ENCODE measurements at places on chromosomes 11 and 22.

DNA sequence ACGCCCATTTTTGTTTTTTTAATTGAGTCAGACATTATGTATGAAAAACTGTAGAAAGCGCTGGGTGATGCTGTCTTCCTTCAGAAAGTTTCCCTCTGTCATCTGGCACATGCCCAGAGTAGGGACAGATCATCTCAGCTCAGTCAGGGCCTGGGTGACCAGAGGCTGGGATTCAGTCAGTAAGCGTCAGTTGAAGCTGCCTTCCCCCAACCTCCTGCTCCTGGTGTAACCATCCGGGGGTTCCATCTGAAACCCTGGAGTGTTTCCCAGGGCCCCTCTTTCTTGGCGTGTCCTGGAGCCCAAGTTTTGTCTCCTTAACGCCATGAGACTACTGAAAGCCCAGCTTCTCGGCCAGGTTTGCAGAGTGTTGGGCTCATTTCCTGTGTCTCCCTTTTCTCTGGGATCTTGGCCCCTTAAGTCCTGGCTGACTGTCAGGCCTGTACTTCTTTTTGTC, 10.7 kb downstream of the PPFIA1 start:
- DNase-seq: no peak

DNA sequence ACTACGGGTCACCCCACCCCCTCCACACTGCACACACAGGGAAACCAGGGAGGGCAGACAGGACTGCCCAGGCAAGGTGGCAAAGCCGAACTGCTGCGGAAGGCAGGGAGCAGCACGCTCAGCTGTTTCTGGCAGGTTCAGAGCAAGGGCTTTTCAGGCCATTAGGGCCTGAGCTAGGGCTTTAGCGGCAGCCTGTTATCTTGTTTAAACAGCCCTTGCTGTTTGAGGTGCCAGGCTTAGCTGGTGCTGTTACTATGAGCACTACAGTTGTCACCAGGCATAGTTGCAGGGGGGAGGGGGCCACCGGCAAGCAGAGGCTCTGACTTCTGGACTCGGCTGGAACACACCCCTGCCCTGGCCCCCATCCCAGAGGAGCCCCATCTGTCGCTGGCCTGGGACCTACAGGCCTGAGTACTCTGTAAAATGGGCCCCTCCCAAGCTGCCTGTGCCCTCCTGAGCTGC, 34.9 kb downstream of the RSPH14 start:
- DNase-seq: no peak

DNA sequence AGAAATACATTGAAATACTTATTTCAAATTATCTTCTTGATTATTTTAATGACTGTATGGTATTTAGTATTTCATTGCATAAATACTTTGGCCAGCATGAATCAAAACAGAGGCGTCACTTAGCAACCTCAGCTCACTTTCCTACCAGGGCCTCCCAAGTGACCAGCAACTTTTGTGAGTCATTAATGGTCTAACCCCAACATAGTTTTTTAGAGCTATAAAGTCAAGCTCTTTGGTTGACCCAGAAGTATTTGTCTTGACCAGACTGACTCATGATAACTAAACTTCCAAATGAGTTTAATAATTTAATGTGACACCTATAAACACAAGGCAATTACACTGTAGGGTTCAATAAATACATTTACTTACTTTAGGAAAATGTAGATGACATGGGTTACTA, 27.9 kb upstream of the RBMXL2 start:
- DNase-seq: no peak

DNA sequence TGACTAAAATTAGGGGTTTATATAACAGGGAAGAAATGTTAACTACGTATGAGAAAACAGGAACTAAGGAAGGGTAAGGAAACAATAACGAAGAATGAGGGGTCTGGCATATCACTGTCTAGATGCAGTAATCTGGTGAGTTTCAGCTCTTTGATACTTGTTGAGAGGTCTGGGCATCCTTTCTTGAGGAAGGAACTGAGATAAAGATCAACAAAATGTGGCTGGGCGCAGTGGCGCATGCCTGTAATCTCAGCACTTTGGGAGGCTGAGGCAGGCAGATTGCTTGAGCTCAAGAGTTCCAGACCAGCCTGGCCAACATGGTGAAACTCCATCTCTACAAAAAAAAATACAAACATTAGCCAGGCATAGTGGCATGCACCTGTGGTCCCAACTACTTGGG, 2.7 kb downstream of the DCDC1 start:
- DNase-seq: no peak

DNA sequence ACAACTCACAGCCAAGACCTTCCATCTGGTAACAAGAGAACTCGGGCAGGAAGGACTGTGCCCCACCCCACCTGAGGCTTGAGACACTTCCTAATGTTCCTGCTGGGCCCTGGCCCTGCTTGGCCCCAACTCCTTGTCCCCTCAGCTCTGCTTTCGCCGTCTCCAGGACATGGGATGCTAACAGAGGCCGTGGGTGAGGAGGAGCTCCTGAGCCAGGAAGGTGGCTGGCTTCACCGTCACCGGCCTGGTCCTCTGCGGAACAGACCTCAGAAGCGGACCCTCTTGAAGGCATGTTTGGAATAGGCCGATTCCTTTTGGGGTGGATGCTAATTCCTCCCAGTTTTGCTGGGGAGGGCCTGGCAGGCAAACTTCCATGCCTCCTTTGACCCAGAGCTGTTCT, 154.3 kb downstream of the CACNA1I start:
- no peak for DNase-seq

- DNase-seq: no peak
These were observed 823.6 kb downstream of the TBC1D22A start for GRCh38 chr22:47586038-47586437.

GRCh38 chr22:20523086-20523983, 15.9 kb downstream of the MED15 start:
- no peak for DNase-seq

DNA sequence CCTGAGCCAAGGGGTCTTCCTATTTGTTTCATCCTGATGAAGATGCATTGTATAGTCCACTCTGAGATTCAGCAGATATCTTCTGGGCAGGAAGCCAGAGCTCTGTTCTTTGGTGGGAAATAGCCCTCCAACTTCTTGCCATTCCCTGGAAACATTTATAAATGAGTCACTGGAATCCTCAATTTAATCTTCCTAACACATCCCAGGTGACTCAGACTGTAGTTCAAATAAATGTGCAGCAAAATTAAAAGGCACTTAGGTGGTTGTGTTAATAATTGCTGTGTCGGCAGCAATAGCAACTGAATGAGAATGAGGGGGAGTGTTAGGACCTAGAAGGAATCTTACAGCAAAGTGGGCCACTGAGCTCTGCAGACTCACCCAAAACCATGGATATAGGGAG, 108.6 kb downstream of the INSC start:
- DNase-seq: no peak

DNA sequence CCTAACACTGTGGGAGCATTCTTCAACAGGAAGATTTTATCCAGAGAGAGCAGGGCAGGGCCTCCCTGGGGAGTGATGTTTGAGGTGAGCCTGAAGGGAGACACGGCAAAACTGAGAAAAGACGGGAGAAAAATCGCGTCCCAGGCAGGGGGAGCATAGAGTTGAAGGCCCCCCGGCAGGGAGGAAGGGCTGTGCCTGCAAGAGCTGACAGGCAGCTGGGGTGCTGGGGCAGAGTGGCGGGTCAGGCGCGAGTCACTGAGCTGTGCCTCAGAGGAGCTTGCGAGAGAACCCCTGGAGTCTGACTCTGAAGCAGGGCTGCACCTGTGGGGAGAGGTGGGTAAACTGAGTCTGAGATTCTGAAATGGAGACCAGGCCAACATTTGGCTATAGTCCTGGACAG, 14.8 kb downstream of the PKNOX2 start:
- DNase-seq: no peak

DNA sequence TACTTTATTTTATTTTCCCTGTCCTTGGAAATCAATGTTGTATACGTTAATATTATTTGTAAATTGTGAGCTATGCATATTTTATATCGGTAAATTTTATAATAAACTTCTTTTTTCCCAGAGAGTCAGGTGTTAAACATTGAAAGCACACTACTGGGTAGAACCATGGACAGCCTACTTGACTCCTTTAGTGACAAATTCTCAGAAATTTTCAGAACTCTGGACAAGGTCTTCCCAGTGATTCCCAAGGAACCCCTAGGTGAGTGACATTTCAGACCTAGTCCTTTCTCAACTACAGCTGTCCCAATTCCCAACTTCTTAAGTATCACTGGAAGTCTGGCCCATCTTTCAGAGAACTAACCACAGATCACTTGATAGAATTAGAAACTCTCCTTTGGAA, 107.2 kb downstream of the RCN1 start:
- no peak for DNase-seq

GRCh38 chr11:77110836-77111235, 8.2 kb downstream of the OMP start:
- DNase-seq: no peak

- no peak for DNase-seq
These were observed 1.6 kb upstream of the QSER1 start for GRCh38 chr11:32890843-32891656.

- DNase-seq: no peak
These were observed 413.6 kb downstream of the CTTN start for GRCh38 chr11:70811915-70812314.

DNA sequence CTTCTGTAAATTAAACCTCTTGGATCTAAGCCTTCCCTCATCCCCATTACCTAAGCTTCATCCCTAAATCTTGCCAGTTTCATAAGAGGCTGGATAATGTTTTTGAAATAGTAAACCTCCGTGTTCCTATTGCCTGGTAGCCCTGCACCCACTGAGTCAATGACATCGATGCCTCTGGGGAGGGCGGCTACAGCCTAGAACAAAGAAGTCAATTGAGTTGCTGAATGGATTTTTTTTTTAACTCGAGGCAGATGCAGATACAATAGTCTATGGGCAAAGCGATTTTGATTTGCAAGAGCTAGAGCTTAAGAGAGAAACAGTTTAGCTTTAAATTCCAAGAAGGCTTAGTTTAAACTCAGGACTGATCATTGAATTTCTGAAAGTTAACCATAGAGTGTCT, 121.3 kb downstream of the NECTIN1 start:
- DNase-seq: no peak

GRCh38 chr11:111352231-111352746, 26.8 kb downstream of the POU2AF1 start:
- DNase-seq: no peak

DNA sequence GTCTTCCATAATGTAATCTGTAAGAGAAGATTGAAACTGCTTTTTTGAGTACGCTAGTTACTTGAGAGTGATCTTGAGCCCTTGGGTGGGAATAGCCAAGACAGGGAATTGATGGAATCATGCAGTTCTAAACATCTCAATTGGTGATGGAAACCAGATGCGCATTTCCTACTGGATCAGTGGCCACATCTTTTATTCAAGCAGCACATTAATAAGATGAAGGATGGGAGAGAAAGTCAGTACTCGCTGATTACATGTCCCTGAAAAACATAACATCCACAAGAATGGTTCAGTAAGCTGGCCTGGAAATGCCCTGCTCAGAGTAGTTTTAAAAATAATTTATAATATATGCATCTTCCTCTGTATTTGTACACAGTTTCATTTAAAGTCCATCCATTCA, 833.8 kb downstream of the JRKL start:
- DNase-seq: no peak

DNA sequence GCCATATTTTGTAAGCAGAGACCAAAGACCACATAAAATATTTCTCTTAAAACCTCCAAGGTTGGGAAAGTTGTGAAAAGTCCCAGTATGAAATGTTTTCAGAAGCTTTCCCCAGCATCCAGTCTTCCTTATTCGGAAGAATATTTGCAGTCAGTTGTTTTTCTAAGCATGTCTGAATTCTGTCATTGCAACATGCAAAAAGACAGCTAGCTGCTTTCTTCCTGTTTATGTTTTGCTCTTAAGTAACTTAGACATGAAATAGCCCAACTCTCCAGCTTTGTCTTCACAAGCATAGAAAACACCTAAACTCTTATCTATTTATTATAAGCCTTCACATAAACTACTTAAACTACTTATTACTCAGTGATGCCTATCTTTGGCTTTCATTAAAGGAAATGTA, 57.9 kb upstream of the MMP13 start:
- no peak for DNase-seq

- DNase-seq: no peak
These were observed 1.4 kb downstream of the CEP57 start for GRCh38 chr11:95791709-95792033.

GRCh38 chr11:57868491-57868890, 106.9 kb downstream of the CTNND1 start:
- no peak for DNase-seq

GRCh38 chr11:106875013-106875412, 143.3 kb downstream of the GUCY1A2 start:
- DNase-seq: no peak

DNA sequence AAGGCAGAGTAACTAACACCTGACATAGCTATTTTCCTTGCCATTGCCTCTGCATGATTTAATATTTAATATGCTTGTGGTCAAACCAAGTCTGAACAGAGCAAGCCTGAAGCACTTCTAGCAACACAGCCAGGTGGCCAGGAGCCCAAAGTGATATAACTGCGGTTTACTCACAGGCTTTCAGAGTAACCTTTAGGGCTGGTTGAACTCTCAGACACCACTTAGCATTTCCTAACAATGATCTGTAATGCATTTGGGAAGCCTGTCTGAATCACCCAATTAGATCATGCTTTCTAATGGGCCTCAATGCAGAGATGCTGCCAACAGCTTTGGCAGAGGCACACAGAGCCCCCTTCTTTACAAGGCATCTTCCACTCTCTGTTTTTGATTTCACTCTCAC, 96.1 kb downstream of the FDX1 start:
- DNase-seq: no peak

DNA sequence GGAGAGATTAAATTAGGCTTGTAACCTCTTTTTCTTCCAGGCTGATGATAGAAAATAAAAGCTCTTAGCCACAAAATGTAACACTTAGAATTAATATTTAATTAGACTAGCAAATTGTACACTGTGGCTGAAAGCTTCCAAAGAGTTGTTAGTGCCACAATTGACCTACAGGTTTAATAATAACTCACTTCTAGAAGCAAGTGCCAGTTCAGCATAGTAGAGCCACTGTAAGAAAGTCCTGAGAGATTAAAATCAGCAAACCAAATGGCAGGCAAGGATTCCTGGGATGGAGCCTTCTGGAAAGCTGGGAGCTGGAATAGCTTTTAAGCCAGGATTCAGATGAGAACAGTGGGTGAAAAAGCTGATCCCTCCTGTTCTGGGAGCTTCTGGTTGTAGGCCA, 131.0 kb downstream of the ELP4 start:
- DNase-seq: no peak
